Immature natural killer cell (primary cell): ENCODE measurements at places on chromosomes 13 and 19. TPM values are rescaled to one million over a fixed set of nuclear protein-coding genes. Genes with fewer than 3 reads are reported as not detected.

DNA sequence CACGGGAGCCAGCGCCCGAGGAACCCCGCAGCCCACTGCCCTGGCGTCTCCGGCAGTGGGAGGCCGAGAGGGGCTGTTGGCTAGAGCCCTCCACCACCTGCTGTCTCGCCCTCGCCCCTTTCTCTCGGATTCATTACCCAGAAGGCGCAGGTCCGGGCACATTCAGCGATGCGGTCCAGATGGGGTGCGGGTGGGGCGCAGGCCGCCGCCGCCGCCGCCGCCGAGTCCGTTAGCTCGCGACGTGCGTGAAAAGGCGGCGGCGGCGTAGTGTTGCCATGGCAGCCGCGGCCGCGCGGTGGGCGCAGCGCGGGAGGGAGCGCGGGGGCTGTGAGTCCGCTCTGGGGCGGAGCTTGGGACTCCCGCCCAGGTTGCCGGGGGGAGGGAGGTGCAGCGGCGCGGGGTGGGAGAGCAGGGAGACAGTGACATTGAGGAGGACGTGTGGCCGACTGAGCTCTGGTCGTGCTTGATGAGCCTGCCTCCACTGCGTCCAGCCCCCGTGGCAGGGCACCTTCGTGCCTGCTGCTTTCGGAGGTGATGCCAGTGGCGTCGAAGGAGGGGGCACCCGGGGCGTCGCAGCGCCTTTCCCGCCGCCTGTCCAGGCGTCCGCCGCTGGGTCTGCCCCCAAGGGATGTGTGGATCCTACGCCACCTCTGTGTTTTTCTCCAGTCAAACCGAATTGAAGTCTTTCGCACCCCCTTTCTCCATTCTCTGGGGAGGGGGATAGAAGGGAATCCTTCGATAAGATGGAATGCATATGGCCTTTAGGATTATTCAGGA is at the start of gene KATNAL1:
KATNAL1 (minus strand) TSS at position 358 of the 777 bp plus-strand sequence. CDS start 23,774 bp downstream, outside the sequence.
- no peaks in the 10 kb centered on the region for H3K36me3 ChIP-seq
- peaks cover 10% of the 10 kb centered on the region for H3K4me1 ChIP-seq
- H3K27me3 ChIP-seq: no peaks in the 10 kb centered on the region
- DNase-seq: peak; percentile 79
- H3K4me3 ChIP-seq: peak within 1 kb of the TSS; percentile 90
- peak within 1 kb of the TSS; percentile 77 for H3K27ac ChIP-seq

CYP2F1 gene
- polyA plus RNA-seq: not detected

WTIP gene
- not detected for polyA plus RNA-seq

WDR83 gene
- polyA plus RNA-seq: 23.2 TPM

GRCh38 chr19:55659822-55660221 is 5.0 kb downstream of the U2AF2 start:
- peaks cover 52% of the 10 kb centered on the region for H3K4me1 ChIP-seq
- H3K36me3 ChIP-seq: peaks cover 8% of the 10 kb centered on the region
- H3K27me3 ChIP-seq: peaks cover 4% of the 10 kb centered on the region
- no peak overlapping the region for H3K27ac ChIP-seq
- no peak for DNase-seq

SLAIN1 gene
- polyA plus RNA-seq: 19.7 TPM
